ENCODE measurements at places on chromosomes 1 and 21.

GRCh38 chr1:75392278-75392677, 218.6 kb downstream of the SLC44A5 start:
- no peak for DNase-seq

DNA sequence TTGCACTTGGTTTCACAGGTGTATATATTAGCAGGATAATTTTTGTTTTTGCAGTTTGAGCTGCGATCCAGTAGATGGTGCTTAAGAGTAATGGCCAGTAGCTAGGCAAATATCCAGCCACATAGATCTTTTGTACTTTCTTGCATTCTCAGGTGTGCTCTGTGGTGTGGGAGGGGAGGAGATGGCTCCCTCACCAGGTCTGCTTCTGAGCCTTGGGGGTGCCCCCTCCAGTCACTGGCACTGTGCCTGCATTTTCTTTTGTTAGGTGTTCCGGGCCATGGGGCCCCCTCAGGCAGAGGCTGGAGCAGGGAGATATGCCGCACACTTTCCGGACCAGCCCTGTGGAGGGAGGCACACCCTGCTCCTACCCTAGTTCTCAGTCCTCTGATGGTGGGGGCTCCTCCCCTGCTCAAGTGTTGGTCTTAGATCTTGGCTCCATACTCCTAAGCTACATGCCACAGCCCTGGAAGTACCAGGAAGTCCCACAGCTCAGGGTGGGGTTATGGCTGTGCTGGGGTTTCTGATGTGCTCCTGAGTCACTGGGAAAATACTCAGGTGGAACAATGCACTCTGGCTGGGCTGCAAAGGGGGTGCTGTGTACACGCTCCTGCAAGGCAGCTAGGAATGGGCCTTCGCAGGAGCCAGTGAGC, 197.6 kb upstream of the DMRTA2 start:
- DNase-seq: peak; percentile 12

- peak; percentile 84 for DNase-seq
These were observed 14.9 kb upstream of the IFNLR1 start for GRCh38 chr1:24201941-24202440.

DNA sequence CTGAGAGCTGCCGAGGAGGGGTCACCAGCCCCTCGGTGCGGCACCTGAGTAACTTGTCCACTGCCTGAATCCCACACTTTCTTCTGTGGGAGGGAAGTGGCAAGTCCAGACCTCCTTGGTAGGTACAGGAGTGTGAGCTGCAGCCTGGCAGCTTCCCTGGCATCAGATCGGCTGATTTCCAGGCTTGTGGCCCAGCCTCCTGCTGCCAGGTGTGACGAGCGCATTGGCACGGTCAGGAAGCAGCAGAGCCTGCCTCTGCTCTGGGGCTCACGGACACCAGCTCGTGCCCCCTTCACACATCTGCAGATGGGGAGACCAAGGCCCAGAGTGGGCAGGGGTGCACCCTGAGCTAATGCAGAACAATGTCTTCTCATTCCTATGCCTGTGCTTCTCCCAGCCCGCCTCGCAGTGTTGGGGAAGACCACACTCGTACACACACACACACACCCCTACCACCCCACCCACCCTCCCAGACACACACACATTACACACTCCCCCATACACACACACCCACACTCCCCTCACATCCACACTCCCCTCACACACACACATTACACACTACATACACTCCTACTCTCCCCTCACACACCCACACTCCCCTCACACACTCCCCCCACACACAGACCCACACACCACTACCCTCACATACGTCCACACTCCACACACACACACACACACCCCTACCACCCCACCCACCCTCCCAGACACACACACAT, 33.1 kb upstream of the SELENON start:
- DNase-seq: no peak

- no peak for DNase-seq
These were observed 45.0 kb downstream of the DISP3 start for GRCh38 chr1:11523746-11524464.

- DNase-seq: no peak
These were observed 41.1 kb downstream of the SLC35F3 start for GRCh38 chr1:233945573-233945972.

DNA sequence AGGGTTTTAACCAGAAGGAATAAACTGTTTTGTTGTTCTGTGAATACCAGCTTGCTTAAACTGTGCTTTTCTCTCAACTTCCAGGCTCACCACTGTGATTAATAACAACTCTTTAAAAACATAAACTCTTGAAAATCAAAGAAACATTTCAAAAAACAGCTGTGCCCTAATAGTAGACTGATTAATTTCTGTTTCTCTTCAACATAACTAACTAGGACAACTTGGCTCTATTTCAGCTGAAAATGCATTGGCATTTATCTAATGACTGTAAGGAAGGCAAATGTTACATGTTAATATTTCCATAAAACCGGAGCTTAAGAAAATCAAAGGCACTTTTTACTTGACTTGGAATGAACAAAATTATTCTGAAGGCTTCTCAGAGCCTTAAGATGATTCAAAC, 656.1 kb upstream of the NEGR1 start:
- no peak for DNase-seq

- DNase-seq: no peak
These were observed 259.9 kb upstream of the RAB4A start for GRCh38 chr1:229011022-229011421.

DNA sequence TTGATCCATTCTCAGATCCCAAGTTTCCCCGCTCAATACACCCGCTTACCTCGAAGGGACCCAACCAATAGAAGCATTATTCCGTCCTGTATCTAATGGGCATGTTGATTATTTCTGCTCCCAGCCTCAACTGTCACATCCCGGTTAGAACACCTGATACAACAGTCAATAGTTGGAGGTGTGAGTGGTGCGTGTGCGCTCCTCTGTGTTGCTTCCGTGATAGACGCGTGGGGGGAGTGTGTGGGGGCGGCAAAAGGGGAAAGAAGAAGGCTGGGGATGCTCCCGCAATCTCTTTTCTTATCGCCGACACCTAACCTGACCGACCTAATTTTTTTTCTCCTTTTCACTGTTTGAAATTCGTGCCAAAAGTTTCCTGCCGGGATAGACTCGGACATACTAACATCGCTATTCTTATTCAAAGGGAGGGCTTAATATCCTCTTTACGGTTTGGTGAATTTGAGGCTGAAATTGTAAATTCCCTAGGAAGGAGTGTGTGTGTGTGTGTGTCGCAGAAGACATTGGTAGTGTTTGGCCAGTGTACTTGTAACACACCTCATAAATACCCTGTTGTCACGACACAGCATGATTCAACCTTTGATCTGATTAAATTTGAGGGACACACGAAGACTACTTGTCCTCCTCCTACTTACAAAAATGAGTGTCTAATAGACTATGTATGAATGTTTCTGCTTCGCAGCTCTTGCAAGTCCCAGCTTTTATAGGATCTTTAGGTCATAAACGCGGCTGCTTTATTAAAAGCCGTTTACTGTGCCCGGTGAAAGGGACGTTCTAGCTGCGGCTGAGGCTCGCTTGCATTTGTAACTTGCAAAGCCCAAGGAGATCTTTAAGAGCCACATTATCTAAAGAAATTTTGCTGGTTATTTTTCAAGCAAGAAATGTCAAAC, 1.5 kb upstream of the PROX1 start:
- DNase-seq: no peak

- DNase-seq: no peak
These were observed 151.2 kb upstream of the TMEM51 start for GRCh38 chr1:15002325-15002724.

DNA sequence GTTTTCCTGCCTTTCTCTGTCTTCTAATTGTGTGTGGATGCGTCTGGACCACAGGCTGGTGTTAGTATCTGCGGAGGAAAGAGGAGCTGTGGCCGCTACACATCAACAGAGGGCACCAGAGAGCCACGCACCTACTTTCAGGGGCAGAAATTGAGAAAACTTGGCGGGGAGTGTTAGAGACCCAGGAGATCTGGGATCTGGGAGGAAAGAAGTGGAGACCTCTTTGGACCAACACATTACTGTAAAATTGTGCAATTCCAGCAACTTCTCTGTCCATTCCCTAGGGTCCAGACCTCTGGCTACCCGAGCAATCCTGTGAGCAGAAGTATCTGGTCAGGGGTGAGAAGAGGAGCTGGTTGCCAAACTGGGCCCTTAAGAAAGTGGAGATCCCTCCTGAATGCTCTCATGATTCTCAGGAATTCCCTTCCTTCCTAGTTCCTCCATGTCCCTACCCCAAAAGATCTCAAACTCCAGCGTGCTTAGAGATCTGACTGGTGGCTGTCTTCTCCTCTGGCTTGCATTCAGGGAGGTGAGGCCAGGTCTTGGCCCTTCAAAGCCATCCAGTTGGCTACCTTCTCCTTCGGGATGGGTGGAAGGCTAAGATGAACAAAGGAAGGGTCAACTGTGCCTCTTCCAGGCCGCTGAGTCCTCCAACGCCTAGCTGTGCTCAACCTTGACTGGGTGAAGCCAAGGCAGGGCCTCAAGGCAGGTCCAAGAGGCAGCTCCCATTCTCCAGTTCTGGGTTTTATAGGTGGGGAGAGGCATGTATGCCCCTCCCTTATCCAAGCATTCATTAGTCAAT, 1.2 kb upstream of the KIRREL1 start:
- peak; percentile 75 for DNase-seq

DNA sequence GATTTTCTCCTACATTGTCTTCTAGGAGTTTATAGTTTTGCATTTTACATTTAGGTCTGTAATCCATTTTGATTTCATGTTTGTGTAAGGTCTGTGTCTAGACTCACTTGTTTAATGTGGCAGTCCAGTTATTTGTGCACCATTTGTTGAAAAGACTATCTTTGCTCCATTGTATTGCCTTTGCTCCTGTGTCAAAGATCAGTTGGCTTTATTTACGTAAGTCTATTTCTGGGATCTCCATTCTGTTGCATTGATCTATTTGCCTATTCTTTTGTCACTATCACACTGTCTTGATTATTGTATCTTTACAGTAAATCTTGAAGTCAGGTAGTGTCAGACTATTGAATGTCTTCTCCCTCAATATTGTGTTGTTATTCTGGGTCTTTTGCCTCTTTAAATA, 49.7 kb upstream of the RGS2 start:
- no peak for DNase-seq

DNA sequence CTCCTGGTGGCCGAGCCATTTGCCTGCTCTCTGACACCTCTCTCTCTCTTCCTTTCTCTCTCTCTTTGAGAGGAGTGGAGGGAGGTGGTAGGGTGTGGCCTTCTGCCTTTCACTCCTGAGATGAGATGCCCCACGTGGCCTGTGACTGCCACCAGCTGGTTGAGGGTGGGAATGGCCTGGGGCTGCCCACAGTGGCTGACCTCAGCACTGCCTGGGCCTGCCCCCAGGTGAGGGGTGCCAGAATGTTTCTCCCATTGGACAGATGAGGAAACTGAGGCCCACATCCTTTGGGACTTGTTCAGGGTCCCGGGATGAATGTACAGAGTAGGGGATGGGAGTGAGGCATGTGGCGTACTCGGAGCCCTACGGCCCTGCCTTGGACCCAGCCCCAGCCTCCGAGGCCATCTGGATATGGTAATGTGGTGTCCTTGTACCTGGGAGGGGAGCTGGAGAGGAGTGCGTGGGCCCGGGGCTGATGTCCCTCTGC, 12.7 kb upstream of the C1orf167 start:
- no peak for DNase-seq

- no peak for DNase-seq
These were observed 6.9 kb downstream of the DMBX1 start for GRCh38 chr1:46496505-46496904.

GRCh38 chr1:59188413-59189213, 108.3 kb upstream of the FGGY start:
- DNase-seq: no peak

DNA sequence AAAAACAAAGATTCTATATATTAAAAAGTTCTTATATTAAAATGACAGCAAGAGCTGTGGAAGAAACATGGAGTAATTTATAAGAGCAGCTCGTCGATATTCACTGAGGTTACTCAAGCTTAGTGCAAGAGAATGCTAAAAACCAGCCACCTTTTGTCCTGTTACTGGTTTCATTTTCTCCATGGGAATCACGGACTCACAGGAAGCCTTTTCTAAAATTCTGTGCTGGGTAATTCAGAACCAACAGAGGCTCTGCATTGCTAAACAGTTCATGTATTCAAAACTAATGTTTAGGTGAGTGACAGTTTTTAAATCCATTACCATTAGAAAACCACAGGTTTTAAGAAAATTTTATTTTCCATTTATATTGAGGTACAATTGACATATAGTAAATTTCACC, 147.8 kb upstream of the MAP1LC3C start:
- no peak for DNase-seq

DNA sequence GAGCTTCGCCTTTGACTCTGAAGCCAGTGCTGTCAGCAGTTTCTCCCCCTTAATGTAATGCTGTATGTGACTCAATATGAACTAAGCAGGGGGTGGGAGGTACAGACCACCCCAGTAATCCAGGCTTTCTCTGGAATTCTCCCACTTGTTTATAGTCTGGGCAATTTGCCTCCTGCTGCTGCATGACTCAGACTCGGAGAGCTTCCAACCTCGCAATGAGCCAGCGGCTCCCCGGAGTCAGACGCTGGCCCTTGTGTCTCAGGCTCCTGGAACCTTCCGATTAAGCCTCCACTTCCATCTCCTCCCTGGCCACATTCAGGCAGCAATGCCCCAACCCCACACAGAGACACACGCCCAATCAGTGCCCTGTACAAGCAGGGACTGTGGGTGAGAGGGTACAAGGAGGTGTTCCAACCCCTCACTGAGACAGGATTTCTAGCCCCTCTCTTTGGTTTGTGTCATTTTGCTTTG, 471.7 kb upstream of the VAMP3 start:
- DNase-seq: peak; percentile 99

DNA sequence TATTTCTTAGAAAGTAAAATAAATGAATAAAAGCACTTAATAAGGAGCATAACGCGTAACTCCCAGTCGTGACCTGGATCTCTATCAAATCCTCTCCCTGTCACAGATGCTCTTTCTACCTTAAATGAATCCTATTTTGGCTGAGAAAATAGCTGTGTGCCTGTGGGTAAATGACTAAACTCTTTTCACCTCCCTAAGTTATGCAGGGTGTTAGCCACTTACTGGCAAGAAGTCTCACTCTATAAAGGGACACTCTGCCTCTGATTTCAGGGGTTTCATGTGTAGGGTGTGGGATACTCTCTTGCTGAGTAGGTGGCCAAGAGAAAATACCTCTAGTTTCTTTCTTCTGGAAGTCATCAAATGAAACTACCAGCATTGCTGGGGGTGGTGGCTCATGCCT, 24.3 kb upstream of the PPP1R15B start:
- no peak for DNase-seq

- no peak for DNase-seq
These were observed 5.2 kb downstream of the DUSP10 start for GRCh38 chr1:221736714-221737113.

All from fibroblast of skin of back (primary cell).